ENCODE measurements at places on chromosomes 3 and 15. TPM values are rescaled to one million over a fixed set of nuclear protein-coding genes. Genes with fewer than 3 reads are reported as not detected.

TMEM266 gene
- 0.22 TPM for total RNA-seq

- DNase-seq = no peak
Observed at GRCh38 chr3:183264268-183264667, 11.2 kb downstream of the B3GNT5 start.

- DNase-seq = no peak
Observed at GRCh38 chr3:144229330-144229729, 257.7 kb downstream of the DIPK2A start.

DNA sequence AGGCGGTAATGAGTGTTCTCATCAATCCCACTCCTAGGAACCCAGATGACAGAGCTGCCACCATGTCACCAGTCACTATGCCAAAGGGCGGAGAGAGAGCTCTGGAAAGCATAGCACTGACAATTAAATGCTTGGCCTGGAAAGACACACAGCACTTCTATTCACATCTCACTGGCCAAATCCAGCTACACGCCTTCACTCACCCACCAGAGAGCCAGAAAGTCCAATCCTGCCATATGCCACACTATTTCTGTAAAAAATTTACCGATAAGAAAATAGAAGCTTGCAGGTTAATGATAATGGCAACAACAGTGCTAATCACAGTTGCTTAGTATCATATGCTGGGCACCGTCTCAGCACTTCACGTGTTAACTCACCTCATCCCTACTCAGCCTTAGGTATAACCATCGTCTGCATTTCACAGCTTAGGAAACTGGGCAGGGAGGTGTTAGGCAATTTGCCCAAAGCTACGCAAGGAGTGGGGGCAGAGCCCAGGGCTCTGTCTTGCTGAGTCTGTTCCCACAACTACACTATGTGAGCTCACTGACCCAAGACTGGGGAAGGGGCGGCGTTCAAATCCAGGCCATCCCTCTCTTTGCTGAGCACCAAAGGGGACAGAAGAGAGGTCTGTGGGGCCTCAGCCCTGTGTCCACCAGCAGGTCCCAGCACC, 16.5 kb downstream of the KLHL25 start:
- no peak for DNase-seq

DNA sequence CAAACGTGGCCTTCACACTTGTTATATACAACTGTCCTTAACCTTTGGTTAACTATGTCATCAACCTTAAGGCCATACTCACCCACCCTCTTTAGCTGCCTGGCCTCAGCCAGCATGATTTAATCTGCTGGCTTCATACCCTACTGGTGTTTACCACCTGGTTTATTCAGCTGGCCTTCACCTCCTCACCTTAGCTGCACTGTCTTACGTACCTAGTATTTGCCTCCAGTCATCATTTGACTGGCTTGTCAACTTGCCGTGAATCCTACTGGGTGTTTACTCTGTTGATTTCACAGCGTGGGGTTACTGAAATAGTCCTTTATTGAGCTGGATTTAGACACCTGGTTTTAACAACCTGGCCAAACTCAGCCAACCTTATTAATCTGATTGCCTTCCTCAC, 102.8 kb downstream of the IL12A start:
- DNase-seq = no peak

DNA sequence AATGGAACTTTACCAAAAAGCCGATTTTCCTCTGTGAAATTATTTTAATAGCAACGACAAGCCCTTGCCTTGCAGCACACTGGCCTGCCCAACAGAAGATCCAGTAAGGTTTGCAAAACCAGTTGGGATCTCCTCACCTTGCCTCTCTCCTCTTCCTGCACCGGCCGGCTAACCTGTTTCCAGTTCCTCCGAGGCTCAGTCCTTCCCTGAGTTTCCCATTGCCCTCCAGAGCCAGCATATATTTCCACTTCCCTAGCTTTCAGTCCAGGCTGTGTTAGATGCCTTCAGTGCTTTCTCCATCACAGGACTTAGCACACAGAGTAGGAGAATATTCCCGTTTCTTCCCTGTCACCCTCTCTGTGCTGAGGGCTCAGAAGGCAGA, 60.3 kb downstream of the NOX5 start:
- DNase-seq = no peak

DNA sequence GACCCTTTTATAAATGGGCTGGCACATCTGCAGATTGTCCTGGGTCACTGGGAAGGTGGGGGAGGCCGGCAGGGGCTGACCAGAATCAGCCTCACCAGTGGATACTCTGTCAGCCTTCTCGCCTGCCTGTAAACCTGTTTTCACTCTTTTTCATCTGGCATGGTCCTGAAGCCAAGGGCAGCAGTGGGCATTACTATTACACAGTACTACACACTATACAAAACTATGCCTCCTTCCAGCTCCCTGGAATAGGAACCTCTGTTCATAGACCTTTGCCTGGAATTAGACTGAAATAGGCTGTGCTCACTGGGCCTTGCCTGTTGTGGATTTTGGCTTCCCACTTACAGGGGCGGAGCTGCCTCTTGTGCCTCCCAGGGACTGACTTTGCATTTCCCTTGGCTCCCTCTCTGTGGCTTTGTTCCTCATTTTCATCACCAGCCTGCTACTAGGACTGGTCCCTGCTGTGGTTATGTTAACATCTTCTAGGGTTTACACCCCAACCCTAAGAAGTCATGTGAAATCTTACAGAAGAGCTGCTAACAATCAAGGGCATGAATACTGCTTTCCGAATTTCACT, 120.7 kb downstream of the FNDC3B start:
- DNase-seq = no peak

Data from sciatic nerve (tissue), 2 donors.